ENCODE measurements at places on chromosomes 6 and 20.

DNA sequence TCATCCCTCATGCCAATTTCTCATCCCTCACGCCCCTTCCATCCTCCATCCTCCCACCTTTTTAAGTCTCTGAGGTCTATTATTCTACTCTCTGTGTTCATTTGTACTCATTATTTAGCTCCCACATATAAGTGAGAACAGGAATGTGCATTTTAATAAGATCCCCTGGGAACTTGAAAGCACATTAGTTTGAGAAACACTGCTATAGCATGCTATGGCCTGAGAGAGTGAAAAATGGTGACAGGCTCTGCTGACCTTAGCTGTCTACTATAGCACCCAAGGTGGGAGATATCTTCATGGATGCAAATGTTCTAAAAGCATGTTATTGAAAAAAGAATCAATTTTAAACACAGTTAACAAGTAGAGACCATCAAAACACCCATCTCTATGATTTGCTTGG lies 712.0 kb downstream of the TFAP2A start:
- no peak for DNase-seq

GRCh38 chr6:79173378-79173777 lies 61.1 kb downstream of the HMGN3 start:
- DNase-seq, result no peak

GRCh38 chr20:37438464-37439222 lies 82.4 kb upstream of the NNAT start:
- no peak for DNase-seq

DNA sequence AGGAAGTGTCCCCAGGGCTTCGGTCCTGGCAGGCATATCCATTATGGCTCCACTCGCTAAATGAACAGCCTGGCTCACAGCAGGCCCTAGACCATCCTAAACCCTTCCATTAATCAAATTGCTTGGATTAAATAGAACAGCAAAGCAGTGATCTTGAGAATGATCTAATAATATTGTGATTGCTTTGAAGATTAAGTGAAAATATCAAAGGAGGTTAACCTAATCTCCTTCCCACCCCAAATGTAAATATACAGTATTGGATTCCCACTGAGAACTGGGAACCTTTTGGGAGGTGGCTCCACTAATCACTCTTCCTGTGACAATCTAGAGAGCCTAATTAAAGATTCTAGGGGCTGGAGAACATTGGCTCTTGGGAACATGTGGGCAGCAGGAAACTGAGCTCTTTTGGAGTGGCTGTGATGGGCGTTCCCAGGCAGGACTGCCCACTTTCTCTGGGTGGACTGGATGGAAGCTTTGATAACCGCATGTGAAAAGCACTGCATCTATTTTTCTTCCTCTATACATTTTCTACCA lies 68.3 kb upstream of the FRMD1 start:
- DNase-seq, result no peak

GRCh38 chr6:105102186-105102585 lies 77.6 kb downstream of the POPDC3 start:
- DNase-seq, result no peak

GRCh38 chr20:43715044-43715443 lies 11.8 kb downstream of the GTSF1L start:
- DNase-seq, result no peak

DNA sequence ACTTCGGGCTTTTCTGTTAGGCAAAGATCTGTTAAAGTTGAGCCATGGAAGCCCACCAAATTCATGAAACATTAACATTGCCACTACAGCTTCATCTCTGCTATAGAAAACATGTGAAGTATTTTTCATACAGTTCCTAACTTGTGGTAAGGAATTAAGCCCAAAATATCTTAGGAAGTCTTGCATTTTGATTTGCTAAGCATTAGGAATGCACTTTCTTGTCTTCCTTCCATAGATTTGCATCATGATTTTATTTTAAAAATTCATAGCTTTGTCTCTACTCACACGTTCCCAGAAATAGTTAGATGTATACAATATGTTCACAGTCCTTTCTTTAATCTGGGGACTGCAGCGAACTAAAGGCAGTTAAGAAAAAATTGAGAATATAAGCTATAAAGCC lies 325.6 kb downstream of the CENPW start:
- no peak for DNase-seq

GRCh38 chr20:63980317-63980805 lies 571 bp upstream of the PRPF6 start:
- no peak for DNase-seq

- no peak for DNase-seq
Observed at GRCh38 chr20:48733296-48733790, 94.5 kb downstream of the PREX1 start.

DNA sequence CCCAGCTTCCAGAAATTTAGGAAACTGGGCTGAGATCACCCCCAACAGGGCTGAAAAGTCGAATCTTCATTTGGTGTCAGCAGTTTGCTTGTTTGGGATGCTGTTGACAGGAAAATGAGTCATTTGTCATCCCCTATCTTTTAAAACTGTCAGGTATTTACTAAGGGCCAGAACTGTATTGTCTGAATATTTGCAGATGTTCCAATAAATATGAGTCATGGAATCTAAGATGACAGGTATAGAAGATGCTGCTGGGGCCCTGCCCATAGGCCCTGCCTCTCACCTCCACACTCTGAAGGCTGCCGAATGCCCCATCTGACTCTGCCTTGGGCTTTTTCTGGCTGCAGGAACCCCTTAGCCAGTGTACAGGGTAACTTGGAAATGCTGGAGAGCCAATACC lies 3.9 kb downstream of the ETV7 start:
- DNase-seq, result no peak

DNA sequence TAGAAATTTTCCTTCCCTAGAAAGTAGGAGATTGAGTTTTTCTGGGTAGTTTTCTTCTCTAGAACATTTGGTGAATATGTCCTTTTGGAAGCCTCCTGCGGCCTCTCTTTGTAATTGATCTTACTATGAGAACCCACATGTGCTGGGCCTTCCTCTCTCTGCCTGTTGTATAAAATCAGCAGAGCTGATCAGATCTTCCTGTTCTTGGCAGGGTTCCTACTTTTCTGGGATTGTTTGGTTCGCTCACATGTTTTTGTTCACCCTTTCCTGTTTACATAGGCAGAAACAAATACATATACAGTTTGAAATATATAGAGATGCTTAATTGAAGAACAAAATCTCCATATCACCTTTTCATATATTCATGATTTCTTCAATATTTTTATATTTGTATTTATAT lies 57.8 kb downstream of the IL22RA2 start:
- DNase-seq, result no peak

DNA sequence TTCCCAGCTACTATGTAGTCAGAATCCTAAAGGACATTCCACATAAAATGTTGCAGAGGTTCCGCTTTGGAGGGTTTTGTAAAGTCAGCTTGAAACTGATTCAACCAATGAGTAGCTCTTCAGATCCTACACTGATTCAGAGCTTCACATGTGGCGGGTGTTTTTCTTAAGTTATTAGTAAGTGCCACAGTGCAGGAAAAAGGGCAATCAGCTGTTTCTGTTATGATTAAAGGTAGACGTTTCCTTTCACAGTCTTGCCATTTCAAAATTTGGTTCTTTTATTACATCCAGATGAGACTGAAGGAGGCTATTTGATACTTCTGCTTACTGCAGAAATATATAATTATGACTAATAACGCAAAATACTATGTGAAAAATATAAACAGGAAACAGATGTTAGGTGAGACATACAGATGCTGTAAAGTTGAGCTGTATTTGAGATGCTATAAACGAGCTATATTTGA lies 443.9 kb downstream of the CDKAL1 start:
- DNase-seq, result no peak

DNA sequence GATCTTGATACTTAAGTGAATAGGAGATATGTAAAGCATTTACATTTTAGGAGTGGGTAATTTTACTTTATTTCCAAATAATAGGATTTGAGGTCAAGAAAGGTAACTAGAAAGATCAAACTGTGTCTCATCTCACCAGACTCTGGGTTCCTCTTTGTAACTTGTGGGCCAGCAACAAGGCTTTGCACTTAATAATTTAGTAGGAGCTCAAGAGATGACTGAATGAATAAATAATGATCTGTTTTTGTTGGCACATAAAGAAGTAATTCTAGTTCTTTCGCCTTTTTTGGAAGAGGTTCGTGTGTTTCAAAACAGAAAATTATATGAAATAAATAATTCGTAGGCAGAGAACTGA lies 67.4 kb upstream of the FABP7 start:
- no peak for DNase-seq

- no peak for DNase-seq
Observed at GRCh38 chr20:53793783-53794383, 200.2 kb upstream of the ZNF217 start.

- DNase-seq, result no peak
Observed at GRCh38 chr6:1773700-1774099, 164.0 kb downstream of the FOXC1 start.

DNA sequence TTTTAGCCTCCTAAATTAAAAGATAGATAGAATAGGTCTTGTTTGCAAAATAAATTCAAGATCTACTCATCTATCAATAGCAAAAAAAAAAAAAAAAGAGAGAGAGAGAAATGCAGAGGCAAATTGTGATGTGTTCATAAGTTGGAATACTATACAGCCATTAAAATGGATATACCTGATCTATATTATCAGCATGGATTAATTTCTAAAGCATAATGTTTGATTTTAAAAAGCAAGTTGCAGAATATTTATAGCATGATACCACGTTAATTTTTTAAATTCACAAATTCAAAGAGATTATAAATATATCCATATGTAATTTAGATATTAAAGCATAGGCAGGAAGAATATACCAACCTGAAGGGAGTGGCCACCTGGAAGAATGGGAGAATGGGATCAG lies 114.9 kb upstream of the PTPRT start:
- no peak for DNase-seq

- DNase-seq, result no peak
Observed at GRCh38 chr6:154434662-154435061, 75.8 kb downstream of the CNKSR3 start.

DNA sequence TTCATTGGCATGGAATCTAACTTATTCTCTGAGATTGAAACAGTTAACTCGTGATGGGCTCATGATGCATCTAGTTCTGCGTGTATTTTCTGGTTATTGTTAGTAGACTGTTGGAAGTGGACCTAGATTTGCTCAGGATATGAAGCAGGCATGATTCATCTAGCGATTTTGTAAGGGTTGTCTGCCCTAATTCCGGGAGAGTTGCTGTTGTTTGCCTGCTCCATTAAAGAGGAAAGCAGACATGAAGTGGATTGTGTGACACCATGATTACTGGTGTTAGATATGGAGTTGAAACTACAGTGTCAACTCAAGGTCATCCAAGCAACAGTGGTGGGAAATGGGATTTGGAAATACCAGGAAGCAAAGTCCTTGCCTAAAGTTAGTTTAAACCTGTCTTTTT lies 41.0 kb downstream of the SOX4 start:
- no peak for DNase-seq

- no peak for DNase-seq
Observed at GRCh38 chr6:16731478-16732051, 29.7 kb downstream of the ATXN1 start.

DNA sequence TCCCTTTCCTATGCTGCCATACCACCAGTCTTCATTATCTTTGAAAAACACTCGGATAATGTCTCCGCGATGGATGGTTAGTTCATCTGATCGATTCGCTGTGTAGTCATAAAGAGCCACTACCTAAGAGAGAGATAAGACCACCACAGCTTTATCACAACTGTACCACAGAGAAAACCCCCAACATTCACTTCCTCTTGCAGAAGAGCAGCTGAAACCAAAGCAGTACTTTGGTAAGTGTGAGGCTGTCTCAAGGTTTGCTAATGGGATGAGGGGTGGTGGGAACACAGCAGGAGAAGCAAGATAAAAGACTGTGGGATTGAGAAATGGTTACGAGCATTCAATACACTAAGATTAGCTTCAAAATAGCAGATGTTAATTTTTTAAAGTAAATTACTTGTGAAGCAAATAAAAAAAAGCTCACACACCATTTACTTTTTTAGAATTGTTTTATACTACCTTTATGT lies 142.1 kb downstream of the MYB start:
- DNase-seq, result no peak

GRCh38 chr6:54878718-54879117 lies 32.1 kb downstream of the FAM83B start:
- no peak for DNase-seq

All from NCI-H2081 treated with DMSO at 0.1 percent for 48 hours (cell line).